Neural crest cell (in vitro differentiated cells): ENCODE measurements at places on chromosomes 4 and X. TPM values are rescaled to one million over a fixed set of nuclear protein-coding genes. Genes with fewer than 3 reads are reported as not detected.

GRCh38 chrX:106300656-106301055 is 132.6 kb downstream of the PWWP3B start:
- DNase-seq: no peak
- no peak overlapping the region for H3K27ac ChIP-seq
- no peak overlapping the region for H3K4me3 ChIP-seq

DNA sequence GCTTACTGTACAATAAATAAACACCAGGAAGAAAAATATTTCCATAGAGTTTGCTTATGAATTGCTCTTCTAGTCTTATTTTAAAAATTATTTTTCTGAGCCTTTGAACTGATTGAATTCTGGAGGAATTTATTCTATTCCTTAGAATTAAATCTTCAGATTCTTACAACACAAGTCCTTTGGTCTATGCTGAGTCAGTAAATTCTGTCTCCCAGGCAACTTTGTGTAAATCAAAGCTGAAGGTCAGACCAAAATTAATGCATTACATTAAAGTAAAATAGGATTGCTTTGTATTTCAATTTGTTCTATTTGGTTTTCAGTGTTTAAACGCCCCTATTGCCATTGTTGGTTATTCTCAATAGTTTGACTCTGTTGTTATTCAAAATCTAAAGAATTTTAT is 26.8 kb upstream of the STPG2 start:
- no peaks in the 10 kb centered on the region for H3K36me3 ChIP-seq
- DNase-seq: no peak
- no peak overlapping the region for H3K4me3 ChIP-seq

GRCh38 chr4:169795585-169795984 is 37.8 kb upstream of the HPF1 start:
- H3K27ac ChIP-seq: no peak overlapping the region
- no peak for DNase-seq
- no peak overlapping the region for H3K4me3 ChIP-seq
- peaks cover 18% of the 10 kb centered on the region for H3K27me3 ChIP-seq

DNA sequence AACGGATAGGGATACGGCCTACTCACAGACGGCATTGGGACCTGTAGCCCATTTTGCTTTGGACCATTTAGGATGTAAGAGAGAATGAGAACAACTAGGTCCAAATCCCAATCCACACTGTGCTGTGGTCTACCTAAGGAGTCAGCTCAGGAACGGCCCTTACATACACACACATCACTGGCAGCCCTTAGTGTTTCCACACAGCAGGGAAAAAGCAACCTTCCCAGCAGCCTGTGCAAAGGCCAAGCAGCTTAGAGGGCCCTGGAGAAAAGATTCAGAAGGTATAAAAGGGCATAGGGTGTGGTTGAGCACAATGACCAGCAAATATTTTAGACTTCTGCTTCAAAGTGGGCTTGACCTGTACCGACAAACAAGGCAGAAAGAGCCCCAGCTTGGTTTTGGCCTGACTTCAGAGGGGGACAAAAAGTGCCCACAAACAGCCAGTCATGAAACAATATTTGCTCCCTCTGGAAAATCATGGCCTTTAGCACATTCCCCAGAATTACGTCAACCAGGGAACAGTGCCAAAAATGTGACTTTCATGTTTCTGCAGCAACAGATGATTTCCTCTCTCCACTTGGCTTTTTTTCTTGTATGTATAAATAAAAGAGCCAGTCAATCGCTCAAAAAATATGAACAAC is 359.5 kb upstream of the FGF16 start:
- H3K27ac ChIP-seq: no peak overlapping the region
- H3K36me3 ChIP-seq: no peaks in the 10 kb centered on the region

Gene MAGED4
- 122 and 143 TPM in 2 replicates for total RNA-seq

DNA sequence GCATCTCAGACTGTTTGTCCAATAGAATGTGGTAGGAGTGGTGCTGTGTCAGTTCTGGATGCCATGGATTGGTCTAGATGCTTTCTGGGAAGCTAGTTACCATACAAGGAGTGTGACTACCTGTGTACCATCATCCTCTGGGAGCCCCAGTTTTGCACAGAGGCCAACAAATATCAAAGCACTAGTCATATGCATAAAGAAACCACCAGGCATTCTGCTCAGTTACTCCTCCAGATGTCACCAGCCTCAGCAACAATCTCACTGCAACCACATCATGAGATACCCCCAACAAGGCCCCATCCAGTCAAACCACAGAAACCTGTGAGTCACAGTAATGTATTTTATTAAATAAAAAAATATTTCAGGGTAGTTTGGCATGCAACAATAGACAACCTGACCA is 435.8 kb upstream of the CPEB2 start:
- no peak for DNase-seq
- no peak overlapping the region for H3K4me3 ChIP-seq
- H3K27me3 ChIP-seq: no peaks in the 10 kb centered on the region
- H3K4me1 ChIP-seq: no peaks in the 10 kb centered on the region
- H3K36me3 ChIP-seq: peaks cover 3% of the 10 kb centered on the region

Gene PABPC1L2A
- 0.23 and 0.39 TPM in 2 replicates for total RNA-seq

GRCh38 chr4:151228189-151229119 is 48.5 kb upstream of the PRSS48 start:
- H3K36me3 ChIP-seq: peaks cover 10% of the 10 kb centered on the region
- no peak for DNase-seq
- no peak overlapping the region for H3K4me3 ChIP-seq
- peaks cover 31% of the 10 kb centered on the region for H3K4me1 ChIP-seq
- no peak overlapping the region for H3K27ac ChIP-seq

Gene SULT1E1
- not detected in 2 replicates for total RNA-seq
